NCI-H748 treated with DMSO at 0.1 percent for 48 hours (cell line): ENCODE measurements at places on chromosomes 16 and 17.

GRCh38 chr16:50879873-50880695 is 138.2 kb downstream of the CYLD start:
- peak; percentile 71 for DNase-seq

- no peak for DNase-seq
Measured at GRCh38 chr17:4173781-4174180, 30.8 kb downstream of the CYB5D2 start.

DNA sequence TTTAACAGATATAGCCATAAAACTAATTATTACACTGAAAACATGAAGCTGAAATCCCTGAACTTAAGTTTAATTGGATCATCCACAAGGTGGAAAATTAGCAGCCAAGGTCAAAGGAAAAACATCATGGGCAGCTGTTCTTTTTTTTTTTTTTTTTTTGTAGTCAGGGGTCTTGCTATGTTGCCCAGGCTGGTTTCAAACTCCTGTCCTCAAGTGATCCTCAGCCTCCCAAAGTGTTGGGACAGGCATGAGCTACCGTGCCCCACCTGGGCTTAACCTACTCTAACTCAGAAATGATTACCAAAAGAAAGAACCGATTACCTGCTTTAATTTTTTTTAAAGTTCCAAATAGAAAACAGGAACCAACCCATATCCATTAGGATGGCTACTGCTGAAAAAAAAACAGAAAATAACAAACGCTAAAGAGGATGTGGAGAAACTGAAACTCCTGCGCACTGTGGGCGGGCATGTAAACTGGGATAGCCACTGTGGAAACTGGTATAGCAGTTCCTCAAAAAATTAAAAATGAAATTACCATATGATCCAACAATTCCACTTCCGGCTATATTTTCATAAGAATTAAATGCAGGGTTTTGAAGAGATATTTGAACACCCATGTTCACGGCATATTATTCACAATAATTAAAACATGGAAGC is 8.6 kb downstream of the CMC2 start:
- no peak for DNase-seq

DNA sequence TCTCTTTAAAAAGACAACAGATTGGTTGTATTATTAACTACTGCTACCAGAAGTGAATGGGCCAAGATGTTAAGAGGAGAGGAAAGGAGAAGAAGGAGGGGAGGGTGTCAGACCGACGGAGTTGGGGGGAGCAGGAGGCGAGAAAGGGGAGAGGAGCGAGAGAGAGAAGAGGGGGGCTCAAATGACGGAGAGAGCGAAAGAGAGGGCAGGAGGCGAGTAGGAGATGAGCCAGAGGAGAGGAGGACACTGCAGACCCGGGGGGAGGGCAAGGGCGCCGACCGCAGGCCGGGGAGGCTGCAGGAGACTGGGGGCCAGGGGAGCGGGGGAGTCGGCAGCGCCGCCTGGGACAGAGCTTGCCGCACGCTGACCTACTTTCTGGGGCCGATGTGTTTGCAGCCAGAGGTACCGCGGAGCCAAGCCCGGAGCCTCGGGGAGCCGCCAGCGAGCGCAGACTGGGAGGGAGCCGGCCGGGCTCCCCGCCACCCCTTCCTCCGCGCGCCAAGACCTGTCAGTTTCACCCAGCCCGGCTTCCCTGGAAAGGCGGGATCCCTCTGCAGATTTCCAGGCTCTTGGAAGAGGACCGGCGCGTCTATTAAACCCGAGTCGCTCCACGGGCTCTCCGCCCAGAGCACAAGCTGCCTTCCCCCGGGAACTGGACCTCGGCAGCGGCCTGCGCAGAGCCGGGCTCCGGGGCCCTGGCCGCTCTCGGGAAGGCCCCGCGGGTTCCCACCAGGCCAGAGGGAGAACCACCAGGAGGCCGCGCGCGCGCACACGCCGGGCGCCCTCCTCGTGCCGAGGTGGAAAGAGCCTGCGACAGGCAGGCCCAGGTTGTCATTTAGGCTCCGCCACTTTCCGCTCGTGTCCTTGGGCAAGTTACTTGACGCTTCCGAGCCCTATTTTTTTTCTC is 74.6 kb downstream of the CMC2 start:
- DNase-seq = no peak

DNA sequence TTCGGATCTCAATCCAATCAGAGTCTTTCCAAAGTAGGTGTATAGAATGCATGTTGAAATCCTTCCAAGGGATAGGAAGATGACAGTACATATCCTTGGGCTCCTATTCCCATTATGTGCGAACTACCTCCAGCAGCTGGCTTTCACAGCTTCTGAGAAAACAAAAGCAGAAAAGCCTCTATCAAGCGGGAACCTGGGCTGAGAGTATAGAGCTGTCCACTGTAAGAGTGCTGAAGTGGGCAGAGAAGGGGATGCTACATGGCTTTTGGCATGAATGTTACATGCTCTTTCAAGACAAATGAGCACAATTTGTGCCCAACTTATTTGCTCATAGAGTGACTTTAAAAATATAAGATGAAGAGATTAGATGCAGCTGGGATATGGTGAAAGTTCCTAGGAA is 993.5 kb downstream of the CDH8 start:
- DNase-seq = no peak

GRCh38 chr16:13795131-13795530 is 124.8 kb upstream of the ERCC4 start:
- DNase-seq = no peak

DNA sequence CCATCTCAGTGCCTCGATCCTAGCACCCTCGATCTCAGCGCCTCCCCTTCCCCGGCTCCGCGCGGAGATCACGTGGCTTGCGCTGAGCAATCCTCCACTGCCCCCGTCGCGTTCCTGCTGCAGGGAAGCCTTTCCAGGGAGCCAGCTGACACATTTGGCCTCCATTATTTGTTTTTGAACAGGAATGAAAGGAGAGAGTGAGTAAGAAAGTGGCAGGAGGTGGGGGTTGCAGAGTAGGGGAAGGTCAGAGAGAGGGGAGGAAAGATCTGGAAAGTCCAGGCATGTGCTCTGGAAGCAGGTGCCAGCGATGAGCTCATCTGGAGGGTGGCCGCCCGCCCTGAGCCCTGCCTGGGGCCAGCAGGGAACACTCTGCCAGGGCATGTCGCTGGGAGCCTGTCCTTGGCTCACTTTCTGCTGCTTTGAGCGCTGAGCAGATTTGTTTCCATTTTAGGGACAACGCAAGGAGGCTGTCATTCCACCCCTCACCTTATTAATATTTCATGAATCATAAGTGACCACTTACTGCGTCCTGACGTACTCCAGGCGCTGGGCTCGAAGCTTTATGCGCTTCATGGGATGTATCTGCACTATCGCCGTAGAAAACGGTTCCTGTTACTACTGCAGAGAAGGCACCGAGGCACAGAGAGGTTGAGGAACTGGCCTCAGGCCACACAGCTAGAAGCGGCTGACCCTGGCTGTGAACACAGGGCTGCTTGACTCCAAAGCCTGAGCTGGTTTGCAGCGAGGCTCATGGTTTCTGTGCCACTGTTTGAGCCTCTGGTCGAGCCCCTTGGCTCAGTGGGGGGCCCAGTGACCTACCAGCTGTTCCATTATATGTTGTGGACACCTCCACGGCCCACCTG is 283.1 kb downstream of the SEC14L1 start:
- no peak for DNase-seq

DNA sequence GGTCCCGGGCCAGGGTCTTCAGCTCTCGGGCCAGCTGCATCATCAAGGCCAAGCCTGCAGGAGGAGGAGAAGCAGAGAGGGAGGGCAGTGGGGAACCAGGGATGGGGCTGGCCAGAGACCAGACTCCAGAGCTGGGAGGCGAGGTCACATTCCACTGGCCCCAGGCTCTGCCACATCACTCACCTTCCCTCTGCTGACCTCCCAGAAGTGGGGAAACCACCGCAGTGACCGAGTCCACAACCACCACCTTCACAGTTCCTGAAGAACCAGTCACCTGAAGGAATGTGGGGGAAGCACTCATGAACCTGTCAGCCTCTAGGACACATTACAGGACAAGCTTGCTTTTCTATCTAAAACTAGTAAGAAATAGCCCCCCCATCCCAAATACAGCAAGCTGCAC is 16.4 kb downstream of the RAD51D start:
- no peak for DNase-seq

DNA sequence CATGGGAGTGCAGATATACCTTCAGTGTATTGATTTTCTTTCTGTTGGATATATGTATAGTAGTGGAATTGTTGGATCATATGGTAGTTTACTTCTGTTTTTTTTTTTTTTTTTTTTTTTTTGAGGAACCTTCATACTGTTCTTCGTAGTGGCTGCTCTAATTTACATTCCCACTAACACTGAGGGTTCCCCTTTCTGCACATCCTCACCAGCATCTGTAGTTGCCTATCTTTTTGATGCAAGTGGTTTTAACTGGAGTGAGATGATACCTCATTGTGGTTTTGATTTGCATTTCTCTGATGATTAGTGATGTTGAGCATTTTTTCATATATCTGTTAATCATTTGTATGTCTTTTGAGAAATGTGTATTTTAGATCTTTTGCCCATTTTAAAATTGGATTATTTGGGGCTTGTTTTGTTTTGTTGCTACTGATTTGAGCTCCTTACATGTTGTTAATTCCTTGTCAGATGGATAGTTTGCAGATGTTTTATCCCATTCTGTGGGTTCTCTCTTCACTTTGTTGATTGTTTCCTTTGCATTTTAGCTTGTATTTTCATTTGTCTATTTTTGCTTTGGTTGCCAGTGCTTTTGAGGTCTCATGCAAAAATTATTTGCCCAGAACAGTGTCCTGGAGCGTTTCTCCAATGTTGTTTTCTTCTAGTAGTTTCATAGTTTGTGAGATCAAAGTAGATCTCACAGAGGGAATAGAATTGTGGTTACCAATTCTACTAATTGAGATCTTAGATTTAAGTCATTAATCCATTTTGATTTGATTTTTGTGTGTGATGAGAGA is 25.0 kb upstream of the BCAS3 start:
- DNase-seq = no peak

DNA sequence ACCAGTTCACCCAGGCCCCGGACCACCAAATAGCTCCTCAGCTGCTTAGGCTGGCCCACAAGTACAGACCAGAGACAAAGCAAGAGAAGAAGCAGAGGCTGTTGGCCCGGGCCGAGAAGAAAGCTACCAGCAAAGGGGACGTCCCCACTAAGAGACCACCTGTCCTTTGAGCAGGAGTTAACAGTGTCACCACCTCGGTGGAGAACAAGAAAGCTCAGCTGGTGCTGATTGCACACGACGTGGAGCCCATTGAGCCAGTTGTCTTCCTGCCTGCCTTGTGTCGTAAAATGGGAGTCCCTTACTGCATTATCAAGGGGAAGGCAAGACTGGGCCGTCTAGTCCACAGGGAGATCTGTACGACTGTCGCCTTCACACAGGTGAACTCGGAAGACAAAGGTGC is 15.4 kb downstream of the FOXF1 start:
- DNase-seq = no peak

GRCh38 chr16:1815461-1815860 is 11.2 kb downstream of the HAGH start:
- DNase-seq = no peak

- DNase-seq = no peak
Measured at GRCh38 chr17:7881276-7882054, 7.1 kb upstream of the CHD3 start.

DNA sequence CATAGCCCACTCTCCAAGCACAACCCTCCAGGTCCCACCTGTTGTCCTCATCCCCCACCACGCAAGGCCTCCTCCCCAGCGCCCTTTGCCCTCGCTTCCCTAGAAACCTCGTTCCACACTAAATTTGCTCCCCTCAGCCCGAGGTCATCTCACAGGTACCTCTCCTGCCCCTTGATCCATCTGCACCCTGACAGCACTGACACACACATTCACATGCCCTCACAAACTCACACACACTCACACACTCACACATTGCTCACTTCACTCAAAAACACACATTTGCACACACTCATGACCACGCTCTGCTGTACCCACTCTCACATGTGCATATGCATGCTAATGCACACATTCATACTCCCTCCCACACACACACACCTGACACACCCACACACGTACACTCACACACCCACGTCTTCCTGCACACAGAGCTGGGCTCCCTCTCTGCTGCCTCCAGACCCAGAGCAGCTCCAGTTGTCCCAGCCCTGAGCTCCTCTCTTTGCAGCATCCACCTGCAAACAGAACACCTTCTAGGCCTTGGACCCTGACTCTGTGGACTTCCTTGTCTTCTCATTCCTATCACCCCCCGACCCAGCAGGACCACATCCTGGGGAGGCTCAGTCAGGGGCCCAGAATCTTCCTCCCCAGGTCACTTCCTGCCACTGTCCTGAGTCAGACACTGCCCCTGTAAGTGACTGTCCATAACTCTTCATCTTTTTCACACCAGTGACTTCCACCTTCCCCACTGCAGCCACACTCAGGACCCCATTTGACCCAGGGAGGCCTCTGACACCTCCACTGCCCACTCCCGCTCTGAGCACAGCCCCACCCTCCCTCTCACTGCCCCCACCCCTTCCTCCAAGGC is 4.9 kb downstream of the ASGR2 start:
- no peak for DNase-seq

GRCh38 chr17:18224387-18225120 is 881 bp upstream of the LLGL1 start:
- DNase-seq = no peak

- DNase-seq = no peak
Measured at GRCh38 chr17:50348522-50349242, 2.8 kb downstream of the XYLT2 start.

DNA sequence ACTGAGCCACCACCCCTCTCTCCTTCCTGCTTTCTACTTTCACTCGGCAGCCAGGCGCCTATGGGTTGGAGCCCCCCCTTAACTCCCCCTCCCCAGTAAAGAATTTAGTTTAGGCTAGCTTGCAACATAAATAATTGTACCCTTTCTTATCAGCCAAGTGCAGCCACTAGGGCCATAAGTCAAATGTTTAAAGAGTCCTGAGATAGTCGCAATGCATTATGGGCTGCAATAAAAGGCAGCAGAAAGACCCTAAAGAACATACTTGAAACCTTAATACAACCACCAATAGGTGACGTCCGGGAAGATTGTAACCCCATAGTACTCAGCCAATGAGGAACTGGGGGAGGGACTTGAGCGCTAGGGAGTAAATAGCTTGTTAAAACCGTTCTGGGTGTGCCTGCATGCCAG is 40.5 kb downstream of the C16orf82 start:
- DNase-seq = no peak

DNA sequence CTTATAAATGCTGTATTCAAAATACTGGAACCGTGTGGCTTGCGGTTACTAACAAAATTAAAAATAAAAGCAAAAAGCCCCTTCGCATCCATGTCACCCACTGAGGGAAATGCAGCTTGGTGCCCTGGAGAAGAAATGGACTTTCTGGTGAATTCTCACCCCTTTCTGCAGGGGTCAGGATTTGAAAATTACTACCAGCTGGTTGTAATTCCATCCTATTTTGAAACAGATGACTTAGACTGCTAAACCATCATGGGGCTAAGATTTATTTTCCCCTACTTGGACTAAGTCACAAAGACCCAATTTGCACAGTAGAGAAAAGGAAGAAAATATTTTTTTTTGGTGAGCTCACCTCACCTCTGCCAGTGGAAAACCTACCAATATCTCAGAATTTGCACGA is 111.4 kb upstream of the MYOCD start:
- DNase-seq = no peak

- DNase-seq = no peak
Measured at GRCh38 chr16:66175636-66176035, 190.9 kb upstream of the CDH5 start.
